ENCODE measurements at places on chromosomes 16 and 17.
A peak's percentile ranks its signal among the peaks of the same experiment; 100 is the strongest.

- no peak for DNase-seq
Observed at GRCh38 chr16:81652798-81653505, 126.1 kb upstream of the PLCG2 start.

DNA sequence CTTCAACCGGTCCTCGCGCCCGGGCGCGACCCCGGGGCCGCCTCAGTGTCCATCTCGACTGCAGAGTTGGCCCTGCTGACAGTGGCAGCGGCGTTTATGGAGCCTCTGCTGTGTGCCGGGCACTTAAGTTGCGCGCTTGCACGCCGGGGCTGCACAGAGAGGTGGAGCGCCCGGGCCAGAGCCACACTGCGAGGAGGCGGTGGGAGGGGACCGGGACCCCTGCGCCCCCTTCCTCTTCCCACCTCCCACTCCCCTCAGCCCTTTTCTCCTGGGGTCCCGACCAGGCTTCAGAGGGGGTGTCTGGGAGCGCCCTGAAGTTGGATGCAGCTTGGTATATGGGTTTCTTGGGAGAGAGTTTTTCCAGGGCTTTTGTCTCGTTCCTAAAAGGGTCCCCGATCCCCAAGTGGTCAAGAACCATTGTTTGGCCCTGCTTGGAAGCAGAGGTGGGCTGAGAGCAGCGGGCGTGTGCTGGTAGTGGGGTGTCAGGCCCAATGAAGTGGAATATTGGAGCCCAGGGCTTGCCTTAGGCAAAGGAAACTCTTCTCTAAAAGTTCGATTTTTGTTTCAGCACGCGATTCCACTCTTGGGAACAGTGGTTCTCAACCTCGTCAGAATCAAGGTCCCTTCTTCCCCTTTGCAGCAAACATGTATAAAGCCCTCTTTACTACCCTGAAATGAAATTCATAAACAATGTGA, 605 bp downstream of the MRTFB start:
- DNase-seq = no peak

GRCh38 chr17:50798424-50799288, 31.3 kb upstream of the ANKRD40CL start:
- no peak for DNase-seq

DNA sequence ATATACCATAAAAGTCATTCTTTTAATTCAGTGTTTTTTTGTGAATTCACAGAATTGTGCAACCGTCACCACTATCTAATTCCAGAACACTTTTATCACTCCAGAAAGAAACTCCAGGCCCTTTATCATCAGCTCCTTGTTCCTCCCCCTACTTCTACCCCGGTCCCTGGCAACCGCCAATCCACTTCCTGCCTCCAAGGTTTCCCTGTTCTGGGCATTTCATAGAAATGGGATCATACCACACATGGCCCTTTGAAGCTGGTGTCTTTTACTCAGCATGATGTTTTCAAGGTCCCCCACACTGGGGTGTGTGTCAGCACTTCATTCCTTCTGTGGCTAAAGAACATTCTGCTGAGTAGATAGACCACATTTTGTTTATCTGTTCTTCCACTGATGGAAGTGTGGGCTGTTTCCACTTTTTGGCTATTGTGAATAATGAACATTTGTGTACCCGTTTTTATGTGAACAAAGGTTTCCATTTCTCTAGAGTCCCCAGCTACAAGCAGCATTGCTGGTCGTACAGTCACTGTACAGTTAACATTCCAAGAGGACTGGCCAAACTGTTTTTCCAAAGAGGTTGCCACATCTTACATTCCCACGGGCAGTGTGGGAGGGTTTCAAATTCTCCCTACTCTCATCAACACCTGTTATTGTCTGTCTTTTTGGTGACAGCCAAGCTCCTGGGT, 75.8 kb upstream of the ZNF469 start:
- DNase-seq = peak; percentile 99

- DNase-seq = no peak
Observed at GRCh38 chr17:66959641-66960375, 4.7 kb upstream of the CACNG4 start.

DNA sequence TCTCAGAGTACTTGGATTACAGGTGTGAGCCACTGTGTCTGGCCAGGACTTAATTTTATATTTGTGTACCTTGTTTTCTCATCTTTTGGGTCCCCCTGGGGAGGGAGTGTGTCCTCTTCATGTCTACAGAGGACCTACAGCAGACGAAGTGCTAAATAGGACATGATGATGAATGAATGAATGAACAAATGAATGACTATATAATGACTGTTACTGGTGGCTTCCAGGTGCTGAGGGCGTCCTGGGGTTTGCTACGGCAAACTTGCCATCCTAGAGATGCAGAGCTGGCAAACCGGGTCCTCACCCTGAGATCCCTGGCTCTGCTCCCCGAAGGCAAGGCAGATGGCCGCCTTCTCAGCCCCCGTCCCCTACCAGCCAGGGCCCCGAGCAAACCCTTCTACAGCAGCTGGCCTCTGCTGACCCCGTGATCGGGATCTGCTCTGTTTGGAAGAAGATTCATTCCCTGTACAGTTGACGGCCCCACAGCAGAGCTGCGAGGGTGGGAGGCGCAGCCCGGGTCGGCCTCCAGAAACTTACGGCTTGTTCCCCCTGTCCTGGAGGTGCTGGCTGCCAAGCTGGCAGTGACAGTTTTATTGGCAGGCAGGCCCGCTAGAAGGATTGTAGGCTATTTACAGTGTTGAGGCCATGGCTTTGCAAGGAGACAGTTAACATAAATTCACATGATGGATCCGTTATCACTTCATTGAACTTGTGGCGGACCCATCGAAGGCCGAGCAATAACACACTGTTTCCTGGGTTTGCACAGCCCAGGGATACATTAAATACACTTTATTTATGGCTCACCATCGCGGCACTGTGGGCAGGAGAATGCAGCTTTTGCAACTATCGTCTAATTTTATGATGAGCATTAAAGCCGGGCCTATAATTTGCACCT, 197.7 kb upstream of the GSE1 start:
- no peak for DNase-seq

GRCh38 chr17:45794840-45795239, 10.7 kb downstream of the CRHR1 start:
- DNase-seq = no peak

- peak; percentile 68 for DNase-seq
Observed at GRCh38 chr17:32496395-32497073, 9.7 kb downstream of the CDK5R1 start.

DNA sequence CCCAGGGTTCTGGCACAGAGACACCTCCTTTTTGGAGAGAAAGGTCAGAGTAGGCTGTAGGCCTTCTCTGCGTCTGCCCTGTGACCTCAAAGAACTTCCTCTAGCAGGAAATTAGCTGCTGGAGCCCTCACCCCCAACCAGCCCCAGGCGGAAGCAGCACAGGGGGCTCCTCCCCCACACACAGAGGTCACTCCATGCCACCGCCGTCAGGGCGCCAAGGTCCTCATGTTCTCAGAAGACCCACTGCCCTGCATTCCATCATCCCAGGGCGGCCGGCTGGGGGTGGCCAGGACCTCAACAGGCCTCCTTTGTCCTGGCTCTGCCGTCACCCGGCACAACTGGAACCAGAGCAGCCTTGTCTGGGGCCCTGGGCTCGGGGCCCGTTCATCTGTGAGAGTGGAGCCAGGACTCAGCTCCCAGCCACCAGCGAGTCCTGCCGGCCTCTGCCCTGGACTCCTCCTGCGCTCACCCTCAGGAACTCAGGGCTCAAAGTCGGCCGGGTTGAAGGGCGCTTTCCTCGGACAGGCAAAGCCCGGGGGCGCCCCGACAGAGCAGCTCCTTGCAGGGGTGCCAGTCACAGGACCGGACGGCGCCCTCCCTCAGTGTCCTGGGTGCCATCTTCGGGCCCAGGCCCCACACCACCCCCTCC, 1.2 kb downstream of the TMC6 start:
- DNase-seq = no peak

- peak; percentile 20 for DNase-seq
Observed at GRCh38 chr17:38579934-38580333, 25.8 kb downstream of the SRCIN1 start.

DNA sequence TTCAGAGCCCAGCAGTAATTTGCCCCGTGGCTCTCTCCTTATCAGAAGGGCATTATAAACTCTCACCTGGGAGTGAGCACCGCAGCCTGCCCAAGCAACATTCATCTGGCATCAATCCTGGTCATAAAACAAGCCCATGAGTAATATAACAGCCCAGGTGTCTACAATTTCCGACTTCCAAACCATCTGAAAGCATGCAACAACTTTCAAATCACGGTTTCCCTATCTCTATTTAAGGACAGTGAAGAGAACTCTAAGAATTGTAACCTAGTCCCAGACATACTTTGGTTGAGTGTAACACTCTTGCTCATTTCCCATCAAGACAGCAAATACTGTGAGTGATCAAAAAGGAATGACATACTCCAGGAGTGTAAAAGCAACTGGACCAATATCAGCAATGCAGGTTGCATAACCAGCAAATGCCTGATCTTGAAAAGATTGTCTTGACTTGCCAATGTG, 487.4 kb upstream of the SOX9 start:
- DNase-seq = peak; percentile 97

- no peak for DNase-seq
Observed at GRCh38 chr17:13694934-13695333, 93.2 kb upstream of the HS3ST3A1 start.

- no peak for DNase-seq
Observed at GRCh38 chr16:52545222-52545897, 1.6 kb downstream of the TOX3 start.

GRCh38 chr16:7038475-7038874, 294.2 kb upstream of the RBFOX1 start:
- DNase-seq = no peak

- no peak for DNase-seq
Observed at GRCh38 chr16:85240982-85241924, 129.0 kb upstream of the CIBAR2 start.

DNA sequence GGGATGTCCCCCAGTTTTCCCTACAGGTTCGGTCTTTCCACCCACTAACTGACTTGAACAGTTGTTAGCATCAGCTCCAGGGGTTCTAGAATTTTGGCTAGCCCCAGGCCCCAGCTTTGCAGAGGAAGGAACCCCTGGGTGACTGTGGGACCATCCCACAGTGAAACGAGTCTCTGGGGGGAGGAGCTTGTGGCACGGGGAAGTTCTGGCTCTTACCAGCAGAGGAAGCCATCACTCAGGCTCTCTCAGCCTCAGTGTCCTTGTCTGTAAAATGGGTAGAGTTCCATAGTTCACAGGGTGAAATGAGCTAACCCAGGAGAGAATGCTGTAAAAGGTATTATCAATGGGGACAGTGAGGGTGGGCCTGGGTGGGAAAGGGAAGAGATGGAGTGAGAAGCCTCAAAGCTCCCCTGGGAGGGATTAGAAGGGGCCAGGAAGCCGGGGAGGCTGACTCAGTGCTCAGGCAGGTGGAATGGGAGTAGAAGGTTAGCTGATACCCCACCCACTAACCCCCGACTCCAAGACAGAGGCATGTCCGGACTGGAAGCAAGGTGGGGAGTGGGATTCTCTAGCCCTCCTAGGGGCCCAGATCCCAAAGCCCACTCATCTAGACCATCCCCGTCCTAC, 30.9 kb upstream of the CDC42EP4 start:
- DNase-seq = no peak

- no peak for DNase-seq
Observed at GRCh38 chr17:218432-219110, 37.1 kb upstream of the DOC2B start.

- DNase-seq = no peak
Observed at GRCh38 chr16:81846105-81846504, 67.0 kb downstream of the PLCG2 start.

DNA sequence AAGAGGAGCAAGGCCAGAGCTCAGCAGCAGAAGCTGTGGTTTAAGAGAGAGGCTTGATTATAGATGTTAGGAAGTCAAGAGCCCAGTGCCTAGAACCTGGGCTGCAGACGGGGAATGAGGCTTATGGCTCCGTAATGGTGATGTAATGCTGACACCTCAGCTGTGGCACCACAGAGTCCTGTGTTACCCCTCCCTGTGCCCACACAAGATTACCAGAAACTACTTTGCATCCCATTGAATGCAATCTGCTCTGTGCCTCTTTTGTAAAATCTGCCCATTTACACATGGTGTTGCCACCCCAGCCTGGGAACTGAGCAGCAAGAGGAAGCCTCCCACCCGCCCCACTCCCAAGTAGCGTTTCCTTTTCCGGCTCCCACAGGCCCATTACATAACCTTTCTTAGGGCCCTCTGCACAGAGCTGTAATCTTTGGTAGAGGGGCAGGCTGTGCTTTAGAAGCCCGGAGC, 57.0 kb downstream of the PITPNC1 start:
- no peak for DNase-seq

DNA sequence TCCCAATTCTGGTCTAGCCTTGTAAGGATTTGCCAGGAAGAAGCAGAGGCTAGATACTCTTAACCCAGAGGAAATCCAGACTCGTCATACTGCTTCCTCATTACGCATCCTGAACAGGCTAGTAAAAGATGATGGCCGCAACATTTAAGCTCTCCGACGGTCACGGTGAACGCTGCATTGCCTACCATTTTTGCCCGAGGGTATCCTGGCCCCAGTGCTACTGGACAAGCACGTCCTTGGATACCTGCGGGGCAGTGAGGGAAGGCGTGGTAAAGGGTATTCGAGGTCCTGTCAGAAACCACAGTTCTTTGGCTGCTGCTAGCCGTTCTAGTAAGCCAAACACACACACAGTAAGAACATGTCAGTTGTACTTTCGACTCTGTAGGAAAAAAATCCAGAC, 36.6 kb downstream of the METTL16 start:
- DNase-seq = no peak

- DNase-seq = no peak
Observed at GRCh38 chr16:83699817-83700216, 108.0 kb upstream of the HSBP1 start.

- no peak for DNase-seq
Observed at GRCh38 chr17:47741793-47742145, 8.7 kb downstream of the TBX21 start.

GRCh38 chr17:63716426-63716825, 16.5 kb upstream of the LIMD2 start:
- DNase-seq = no peak

DNA sequence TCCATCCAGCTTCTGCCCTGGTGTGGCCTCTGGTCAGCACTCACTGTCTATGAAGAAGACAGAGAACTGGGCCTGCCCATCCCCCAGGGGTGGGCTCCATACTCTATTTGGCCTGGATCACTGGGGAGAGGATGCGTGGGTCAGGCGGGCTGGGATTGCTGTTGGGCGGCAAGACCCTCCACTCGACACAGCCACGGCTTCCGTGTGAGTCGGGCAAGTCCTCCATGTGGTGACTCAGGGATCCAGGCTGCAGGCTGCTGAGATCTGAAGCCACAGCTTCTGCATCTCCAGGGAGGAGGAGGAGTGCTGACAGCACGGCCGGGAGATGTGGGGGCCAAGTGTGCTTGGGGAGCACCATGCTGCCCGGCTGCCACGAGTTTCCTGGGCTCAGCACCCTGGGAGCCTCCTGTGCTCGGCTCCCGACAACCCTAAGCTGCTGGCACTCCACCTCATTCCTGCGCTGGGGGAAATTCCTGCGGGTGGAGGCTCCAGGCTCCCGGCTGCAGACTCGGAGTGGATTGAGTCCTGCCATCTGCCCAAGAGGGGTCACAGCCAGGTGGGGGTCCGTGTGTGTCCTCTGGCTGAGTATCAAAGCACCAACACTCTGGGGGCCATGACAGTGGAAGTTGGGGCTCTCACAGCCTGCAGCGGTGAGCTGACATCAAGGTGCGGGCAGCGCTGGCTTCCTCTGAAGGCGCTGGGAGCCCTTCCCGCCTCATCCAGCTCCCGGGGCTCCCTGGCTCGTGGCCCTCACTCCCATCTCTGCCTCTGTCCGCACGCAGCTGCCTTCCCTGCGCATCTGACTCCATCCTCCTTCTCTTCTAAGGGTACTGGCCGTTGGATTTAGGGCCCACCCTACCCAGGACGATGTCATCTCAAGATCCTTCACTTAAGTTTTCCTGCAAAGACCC, 24.4 kb upstream of the CBFA2T3 start:
- DNase-seq = no peak

- peak; percentile 64 for DNase-seq
Observed at GRCh38 chr17:58755577-58756245, at the start of gene PPM1E. TSS of gene PPM1E (plus strand) at chr17:58755854.

- no peak for DNase-seq
Observed at GRCh38 chr16:55388131-55388862, 64.3 kb downstream of the IRX6 start.
